ENCODE measurements at places on chromosomes 2 and 18. TPM values are rescaled to one million over a fixed set of nuclear protein-coding genes. Genes with fewer than 3 reads are reported as not detected.

NR4A2 gene
- 0.31 TPM for total RNA-seq

NUP35 gene
- total RNA-seq: 14.1 TPM

ALPP gene
- not detected for total RNA-seq

SERPINB11 gene
- total RNA-seq: not detected

TMEM37 gene
- not detected for total RNA-seq

FKBP1B gene
- total RNA-seq: 12.2 TPM

STK25 gene
- total RNA-seq: 163 TPM

CD8B gene
- total RNA-seq: not detected

SLC14A1 gene
- not detected for total RNA-seq

CSRNP3 gene
- total RNA-seq: 5.9 TPM

SERPINB2 gene
- 59.3 TPM for total RNA-seq

FRZB gene
- total RNA-seq: 0.08 TPM

UBR3 gene
- 7.7 TPM for total RNA-seq

TRABD2A gene
- 0.87 TPM for total RNA-seq

AAMP gene
- total RNA-seq: 189 TPM

CELF4 gene
- not detected for total RNA-seq

RBKS gene
- 3.1 TPM for total RNA-seq

ALPI gene
- not detected for total RNA-seq

FKBP7 gene
- 1.1 TPM for total RNA-seq
